ENCODE measurements at places on chromosomes 3 and 15.

DNA sequence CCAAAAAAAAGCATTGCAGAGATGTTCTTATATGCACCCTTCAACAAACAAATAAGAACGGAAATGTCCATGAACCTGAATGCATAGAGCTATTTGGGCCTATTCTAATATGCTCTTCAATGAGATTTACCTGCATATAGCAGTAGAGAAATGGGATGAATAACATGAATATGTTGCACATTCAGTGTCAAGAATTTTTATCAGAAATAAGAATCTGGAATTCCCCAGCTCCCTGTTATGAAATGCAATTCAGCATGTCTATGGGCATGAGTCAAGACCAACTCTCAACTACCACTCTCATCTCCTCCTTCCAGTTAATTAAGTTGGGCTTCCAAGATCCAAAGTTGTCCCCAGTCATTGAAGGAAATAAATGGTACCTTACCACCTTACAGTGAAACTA, 133.7 kb upstream of the ALCAM start:
- DNase-seq: peak; percentile 16

GRCh38 chr3:187125319-187126031, 13.8 kb downstream of the RPL39L start:
- no peak for DNase-seq

DNA sequence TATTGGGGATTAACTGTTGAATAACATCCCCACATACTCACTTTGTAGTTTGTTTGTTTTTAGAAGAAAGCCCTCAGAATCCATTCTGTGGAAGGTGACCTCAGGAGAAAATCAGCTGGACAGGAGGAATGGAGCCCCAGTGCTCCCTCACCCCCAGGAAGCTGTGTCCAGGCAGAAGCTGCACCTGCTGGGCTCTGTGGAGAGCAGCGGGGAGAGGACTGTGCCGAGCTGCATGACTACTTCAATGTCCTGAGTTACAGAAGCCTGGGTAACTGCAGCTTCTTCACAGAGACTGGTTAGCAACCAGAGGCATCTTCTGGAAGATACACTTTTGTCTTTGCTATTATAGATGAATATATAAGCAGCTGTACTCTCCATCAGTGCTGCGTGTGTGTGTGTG, 14.0 kb downstream of the TIGIT start:
- DNase-seq: no peak

GRCh38 chr3:184660931-184661330, 50.9 kb downstream of the MAGEF1 start:
- no peak for DNase-seq

GRCh38 chr3:149490260-149490971, 15.9 kb downstream of the TM4SF4 start:
- no peak for DNase-seq

DNA sequence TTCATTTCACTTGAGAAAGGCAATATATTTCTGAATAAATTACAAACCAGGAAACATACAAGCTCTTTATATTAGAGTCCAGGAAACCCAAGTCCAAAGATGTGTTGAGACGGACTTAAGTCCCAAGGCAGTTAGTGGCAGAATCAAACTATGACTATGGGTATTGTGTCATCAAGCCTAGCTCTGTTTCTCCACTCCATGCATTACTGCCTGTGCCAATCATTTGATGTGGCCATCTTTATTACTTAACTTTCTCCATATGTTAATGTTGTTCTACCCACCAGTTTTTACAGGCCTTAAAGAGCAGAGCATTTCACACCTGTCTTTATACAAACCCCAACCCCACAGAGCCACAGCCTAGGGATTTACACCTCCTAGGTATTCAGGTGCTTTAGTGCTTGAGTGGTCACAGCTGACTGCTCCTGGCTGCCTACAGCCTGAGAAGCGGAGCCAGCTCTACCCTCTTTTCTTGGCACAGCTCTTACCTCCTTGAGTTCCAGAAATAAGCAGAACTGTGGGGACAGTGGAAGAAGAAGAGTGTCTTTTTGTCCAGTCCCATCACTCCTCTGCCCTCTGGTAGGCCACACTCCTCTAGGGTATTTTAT, 92.1 kb downstream of the DTWD1 start:
- DNase-seq: no peak

DNA sequence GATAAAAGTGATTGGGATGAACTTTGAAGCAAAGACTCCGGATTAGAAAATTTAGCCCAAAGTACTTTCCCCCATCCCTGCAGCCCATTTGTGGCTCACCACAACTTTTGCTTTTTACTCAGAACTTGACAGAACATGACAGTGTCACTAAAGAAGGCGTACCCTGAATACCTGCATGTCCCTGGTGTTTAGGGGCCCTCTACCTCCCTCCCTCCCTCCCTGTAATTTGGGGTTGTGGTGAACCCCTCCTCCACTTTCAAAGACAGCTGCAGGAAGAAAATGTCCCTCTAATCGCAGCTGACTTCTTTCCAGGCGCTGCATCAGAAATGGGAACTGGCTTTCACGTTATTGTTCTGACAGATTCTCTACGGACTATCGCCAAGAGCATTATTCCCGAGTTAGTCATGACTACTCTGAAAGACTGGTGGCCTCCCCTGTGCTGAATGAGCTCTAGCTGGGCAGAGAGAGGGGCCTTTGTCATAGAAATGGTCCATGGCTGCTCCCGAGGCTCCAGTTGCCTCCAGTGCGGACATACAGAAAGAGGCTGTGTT, 93.2 kb upstream of the ARHGEF3 start:
- no peak for DNase-seq

Data from HFFc6 (cell line).